Activated naive CD4-positive, alpha-beta T cell treated with anti-CD3 and anti-CD28 coated beads for 36 hours (primary cell): ENCODE measurements at places on chromosomes 2 and 18. TPM values are rescaled to one million over a fixed set of nuclear protein-coding genes. Genes with fewer than 3 reads are reported as not detected.

- H3K27me3 ChIP-seq, result no peaks in the 10 kb centered on the region
- H3K36me3 ChIP-seq, result no peaks in the 10 kb centered on the region
- no peak overlapping the region for H3K4me3 ChIP-seq
- no peak overlapping the region for H3K27ac ChIP-seq
Measured at GRCh38 chr2:204933735-204934374, 388.6 kb downstream of the PARD3B start.

DNA sequence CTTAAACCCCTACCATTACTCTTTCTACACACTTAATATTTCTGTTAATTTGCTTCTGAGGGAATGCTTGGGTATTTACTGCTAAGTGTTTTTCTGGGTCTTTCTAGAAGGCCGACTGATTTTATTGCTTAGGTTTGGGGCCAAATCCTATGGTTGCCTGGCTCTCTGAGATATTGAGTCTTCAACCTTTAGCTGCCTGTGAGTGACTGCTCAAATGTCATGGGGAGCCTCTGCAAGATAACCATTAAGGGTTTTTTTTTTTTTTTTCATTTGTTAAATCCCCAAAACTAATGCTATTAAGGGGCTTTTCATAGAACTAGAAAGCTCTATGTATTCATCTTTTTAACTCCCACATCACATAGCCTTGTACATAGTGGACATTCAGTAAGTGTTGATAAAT is 5.0 kb downstream of the OSBPL6 start:
- H3K4me3 ChIP-seq, result no peak overlapping the region
- no peak overlapping the region for H3K27ac ChIP-seq
- peaks cover 46% of the 10 kb centered on the region for H3K27me3 ChIP-seq
- no peak for DNase-seq
- H3K4me1 ChIP-seq, result peaks cover 6% of the 10 kb centered on the region
- H3K36me3 ChIP-seq, result no peaks in the 10 kb centered on the region

GRCh38 chr2:210496512-210496911 is 20.0 kb upstream of the LANCL1 start:
- H3K4me1 ChIP-seq, result peaks cover 7% of the 10 kb centered on the region
- peaks cover 7% of the 10 kb centered on the region for H3K27me3 ChIP-seq
- H3K27ac ChIP-seq, result no peak overlapping the region
- peaks cover 4% of the 10 kb centered on the region for H3K36me3 ChIP-seq
- DNase-seq, result no peak

DNA sequence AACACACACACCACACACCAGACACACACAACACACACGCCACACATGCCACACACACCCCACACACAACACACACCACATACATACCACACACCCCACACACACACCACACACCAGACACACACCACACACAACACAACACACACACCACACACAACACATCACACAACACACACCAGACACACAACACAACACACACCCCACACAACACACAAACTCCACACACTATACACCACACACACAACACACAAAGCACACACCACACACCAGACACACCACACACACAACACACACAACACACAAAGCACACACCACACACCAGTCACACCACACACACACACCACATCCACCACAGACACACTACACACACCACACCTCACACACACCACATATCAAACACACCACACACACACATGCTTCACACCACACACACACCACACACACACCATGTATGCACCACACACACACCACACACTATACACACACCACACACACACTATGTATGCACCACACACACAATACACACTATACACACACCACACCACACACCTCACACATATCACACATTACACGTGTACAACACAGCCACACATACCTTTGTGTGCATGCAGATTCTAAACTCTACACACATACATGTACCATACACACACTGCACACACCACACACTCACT is 72.2 kb downstream of the TMEM18 start:
- H3K27ac ChIP-seq, result no peak overlapping the region
- no peaks in the 10 kb centered on the region for H3K27me3 ChIP-seq
- no peaks in the 10 kb centered on the region for H3K36me3 ChIP-seq
- no peaks in the 10 kb centered on the region for H3K4me1 ChIP-seq
- no peak overlapping the region for H3K4me3 ChIP-seq
- no peak for DNase-seq

DNA sequence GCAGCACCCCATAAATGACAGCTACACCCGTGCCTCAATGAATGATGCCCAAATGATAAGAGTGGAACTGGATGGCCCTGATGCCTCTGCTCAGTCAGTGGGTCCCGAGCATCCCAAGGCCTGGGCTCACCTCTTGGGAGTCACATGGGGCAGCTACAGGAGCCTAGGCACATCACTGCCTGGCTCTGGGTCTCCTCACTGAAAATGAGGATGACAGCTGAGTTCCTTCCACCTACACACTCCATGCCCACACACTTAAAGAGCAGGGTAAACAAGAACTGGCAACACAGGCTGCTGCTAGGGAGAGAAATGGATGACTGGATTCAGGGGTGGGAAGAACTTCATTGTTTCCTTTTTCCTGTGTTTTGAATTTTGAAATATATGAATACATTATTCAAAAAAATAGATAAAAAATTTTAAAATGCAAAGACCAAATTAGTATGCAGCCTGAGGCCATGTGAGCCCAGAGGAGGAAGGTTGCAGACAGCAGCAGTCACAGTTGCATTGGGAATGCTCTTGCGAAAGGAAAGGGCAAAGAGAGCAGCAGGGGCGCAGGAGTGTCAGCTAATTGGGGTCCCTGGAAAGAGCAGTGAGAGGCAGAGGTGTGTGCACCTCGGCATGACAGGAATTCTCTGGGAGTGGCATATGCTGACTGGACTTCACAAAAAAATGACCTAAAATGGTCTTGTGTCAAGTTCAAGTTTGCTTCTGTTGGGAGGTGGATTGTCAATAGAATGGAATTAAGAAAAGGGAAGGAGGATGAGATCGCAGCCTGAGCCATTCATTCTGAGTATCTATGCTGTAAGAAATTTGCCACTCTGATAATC is 327.1 kb downstream of the CELF4 start:
- no peaks in the 10 kb centered on the region for H3K36me3 ChIP-seq
- H3K4me1 ChIP-seq, result peaks cover under 1% of the 10 kb centered on the region
- H3K27me3 ChIP-seq, result peaks cover 9% of the 10 kb centered on the region
- H3K27ac ChIP-seq, result no peak overlapping the region
- DNase-seq, result no peak

- H3K36me3 ChIP-seq, result no peaks in the 10 kb centered on the region
- H3K27ac ChIP-seq, result no peak overlapping the region
- H3K27me3 ChIP-seq, result peaks cover 14% of the 10 kb centered on the region
- no peak for DNase-seq
- no peaks in the 10 kb centered on the region for H3K4me1 ChIP-seq
Measured at GRCh38 chr2:120578576-120579352, 156.9 kb upstream of the GLI2 start.

DNA sequence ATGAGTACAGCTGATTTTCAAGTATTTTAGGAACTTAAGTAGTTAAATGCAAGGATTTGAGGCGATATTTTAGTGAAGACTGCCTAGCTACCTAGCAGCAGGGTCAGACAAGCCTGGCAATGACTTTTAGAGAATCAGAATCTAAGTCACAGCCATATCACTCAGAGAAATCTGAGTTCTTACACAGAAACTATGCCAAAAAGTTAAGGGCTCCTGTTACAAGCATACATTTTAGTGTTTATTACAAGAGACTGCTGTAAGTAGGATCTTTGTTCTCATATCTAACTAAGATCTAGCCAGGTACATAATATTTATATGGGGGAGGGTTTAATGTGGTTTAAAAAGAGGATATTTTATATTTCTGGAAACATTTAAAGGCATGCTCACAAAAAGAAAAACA is 37.5 kb downstream of the MAP4K3 start:
- H3K27ac ChIP-seq, result no peak overlapping the region
- peaks cover 44% of the 10 kb centered on the region for H3K4me1 ChIP-seq
- H3K27me3 ChIP-seq, result no peaks in the 10 kb centered on the region
- no peak for DNase-seq
- no peak overlapping the region for H3K4me3 ChIP-seq

- H3K4me3 ChIP-seq, result no peak overlapping the region
- H3K36me3 ChIP-seq, result no peaks in the 10 kb centered on the region
- no peaks in the 10 kb centered on the region for H3K4me1 ChIP-seq
- no peaks in the 10 kb centered on the region for H3K27me3 ChIP-seq
Measured at GRCh38 chr2:22035361-22035830, 911.6 kb downstream of the TDRD15 start.

DNA sequence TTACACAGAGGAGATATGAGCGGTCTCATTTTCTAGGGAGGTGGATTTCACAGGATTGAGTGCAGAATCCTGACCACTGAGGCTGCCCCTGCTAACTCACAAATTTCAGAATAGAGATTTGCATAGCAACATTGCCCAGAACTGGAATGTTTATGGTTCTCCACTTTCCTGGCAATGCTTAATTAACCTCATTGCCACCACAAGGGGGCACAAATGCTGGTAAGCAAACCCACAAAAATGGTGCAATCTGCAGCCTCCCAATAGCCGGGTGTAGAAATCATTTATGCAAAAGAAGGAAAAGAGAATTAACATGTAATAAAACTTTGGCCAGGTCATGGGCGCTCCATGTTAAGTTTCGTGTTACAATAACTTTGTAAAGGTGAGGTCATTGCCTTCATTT is 112.4 kb downstream of the CYRIA start:
- peak; percentile 31 for DNase-seq
- no peaks in the 10 kb centered on the region for H3K36me3 ChIP-seq
- peaks cover 3% of the 10 kb centered on the region for H3K27me3 ChIP-seq
- no peaks in the 10 kb centered on the region for H3K4me1 ChIP-seq
- no peak overlapping the region for H3K27ac ChIP-seq

GRCh38 chr2:212995920-212996319 is 155.5 kb downstream of the IKZF2 start:
- no peaks in the 10 kb centered on the region for H3K27me3 ChIP-seq
- peaks cover 3% of the 10 kb centered on the region for H3K4me1 ChIP-seq
- H3K4me3 ChIP-seq, result no peak overlapping the region
- DNase-seq, result no peak
- no peaks in the 10 kb centered on the region for H3K36me3 ChIP-seq
- no peak overlapping the region for H3K27ac ChIP-seq

- peaks cover 27% of the 10 kb centered on the region for H3K4me1 ChIP-seq
- H3K27me3 ChIP-seq, result no peaks in the 10 kb centered on the region
- no peaks in the 10 kb centered on the region for H3K36me3 ChIP-seq
- no peak overlapping the region for H3K4me3 ChIP-seq
Measured at GRCh38 chr2:234135750-234136221, 85.3 kb downstream of the SPP2 start.

DNA sequence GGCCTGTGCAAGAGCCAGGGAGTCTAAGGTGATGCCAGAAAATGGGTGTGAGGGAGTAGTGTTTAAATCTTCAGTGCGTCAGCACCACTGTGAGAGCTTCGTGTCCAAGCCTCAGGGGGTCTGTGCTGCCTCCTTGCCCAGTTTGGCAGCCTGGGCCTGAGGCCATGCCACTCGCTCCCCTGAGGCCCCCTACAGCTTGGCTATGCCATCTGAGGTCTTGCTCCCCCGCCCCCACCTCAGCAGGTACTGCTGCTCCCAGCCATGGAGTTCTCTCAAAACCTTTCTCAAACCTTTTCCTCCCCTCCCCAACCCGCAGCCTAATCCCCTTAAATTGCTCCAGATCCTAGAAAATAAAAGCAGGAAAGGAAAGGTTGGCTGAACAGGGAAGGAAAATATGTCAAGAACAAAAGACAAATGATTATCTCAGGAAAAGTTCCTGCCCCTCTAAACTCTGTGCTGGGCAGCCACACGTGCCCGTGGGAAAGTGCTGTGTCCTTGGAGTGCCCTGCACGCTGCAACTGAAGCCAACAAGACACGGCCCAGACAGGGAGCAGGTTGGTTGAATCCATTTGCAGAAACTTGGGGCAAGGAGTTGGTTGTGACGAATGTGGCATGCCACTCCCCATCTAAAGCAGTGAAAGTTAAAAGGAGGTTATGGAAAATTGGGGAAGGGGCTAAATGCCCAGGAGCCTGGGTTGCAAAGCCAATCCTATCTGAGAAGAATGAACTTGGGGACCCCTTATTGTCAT is 61.2 kb downstream of the ATOH8 start:
- DNase-seq, result no peak
- no peaks in the 10 kb centered on the region for H3K36me3 ChIP-seq
- H3K4me1 ChIP-seq, result no peaks in the 10 kb centered on the region
- H3K27me3 ChIP-seq, result peaks cover 1% of the 10 kb centered on the region
- H3K4me3 ChIP-seq, result no peak overlapping the region
- no peak overlapping the region for H3K27ac ChIP-seq

DNA sequence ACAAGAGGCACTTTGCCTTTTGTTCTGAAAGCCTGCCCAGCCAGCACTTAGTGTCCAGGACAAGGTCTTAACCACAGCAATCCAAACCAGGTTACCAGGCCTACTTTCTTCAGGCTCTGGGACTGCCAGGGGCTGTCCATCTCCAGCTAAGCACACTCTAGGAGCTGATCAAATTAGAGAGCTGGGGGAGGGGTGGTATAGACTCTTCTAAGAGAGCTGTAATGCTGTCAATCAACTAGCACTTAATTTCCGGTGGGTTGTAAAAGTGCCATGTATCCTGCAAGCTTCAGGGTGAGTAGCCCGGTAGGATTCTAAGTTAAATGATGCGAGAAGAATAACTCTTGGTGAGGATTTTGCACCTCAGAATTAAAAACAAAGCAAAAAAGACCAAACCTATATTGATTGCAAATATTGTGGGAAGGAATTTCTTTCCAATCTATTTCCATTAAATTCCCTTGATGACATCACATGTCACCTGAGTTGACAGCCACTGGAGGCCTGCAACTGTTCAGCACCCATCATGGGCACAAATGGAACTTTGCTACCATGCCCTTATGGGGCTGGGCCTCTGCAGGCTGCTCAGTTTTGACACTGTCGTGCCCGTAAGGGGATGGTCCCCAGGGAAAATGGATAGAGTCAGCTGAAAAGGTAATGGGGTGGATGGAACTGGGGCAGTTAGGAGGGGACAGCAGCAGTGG is 8.7 kb upstream of the COX7A2L start:
- H3K36me3 ChIP-seq, result no peaks in the 10 kb centered on the region
- H3K4me3 ChIP-seq, result no peak overlapping the region
- no peak overlapping the region for H3K27ac ChIP-seq
- no peaks in the 10 kb centered on the region for H3K27me3 ChIP-seq

C2orf66 gene
- total RNA-seq, result not detected

ADNP2 gene
- total RNA-seq, result 18.0 TPM

IL36G gene
- not detected for total RNA-seq

EN1 gene
- not detected for total RNA-seq

MYCN gene
- total RNA-seq, result not detected

GNLY gene
- total RNA-seq, result 3.2 TPM

COL4A3 gene
- total RNA-seq, result not detected

KCNS3 gene
- total RNA-seq, result 0.14 TPM

ZNF407 gene
- total RNA-seq, result 9.9 TPM

CPO gene
- total RNA-seq, result not detected

SLC5A7 gene
- total RNA-seq, result not detected

CRYBA2 gene
- not detected for total RNA-seq
